ENCODE measurements at places on chromosomes 12 and 14. TPM values are rescaled to one million over a fixed set of nuclear protein-coding genes. Genes with fewer than 3 reads are reported as not detected.

DNA sequence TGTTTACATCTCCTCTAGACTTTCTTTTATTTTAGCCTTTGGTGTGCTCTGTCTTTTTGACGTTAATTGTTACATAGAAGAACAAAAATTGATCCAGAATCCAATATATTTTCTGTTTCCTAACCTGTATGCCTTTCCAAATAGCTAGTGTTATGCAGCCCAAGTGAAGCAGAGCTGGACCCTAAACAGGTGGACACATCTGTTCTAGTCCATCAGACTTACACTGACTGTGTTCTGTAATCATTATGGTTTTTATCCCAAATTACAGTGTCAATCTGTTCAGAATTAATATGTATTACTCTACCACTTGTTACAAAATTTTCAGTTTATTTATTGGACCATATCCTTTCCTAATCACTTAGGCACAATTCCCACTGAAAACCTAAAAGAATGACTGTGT lies 176.8 kb upstream of the FOXG1 start:
- H3K27me3 ChIP-seq = no peaks in the 10 kb centered on the region
- H3K27ac ChIP-seq = no peak overlapping the region
- no peaks in the 10 kb centered on the region for H3K36me3 ChIP-seq
- no peak for DNase-seq
- no peak overlapping the region for H3K4me3 ChIP-seq

DNA sequence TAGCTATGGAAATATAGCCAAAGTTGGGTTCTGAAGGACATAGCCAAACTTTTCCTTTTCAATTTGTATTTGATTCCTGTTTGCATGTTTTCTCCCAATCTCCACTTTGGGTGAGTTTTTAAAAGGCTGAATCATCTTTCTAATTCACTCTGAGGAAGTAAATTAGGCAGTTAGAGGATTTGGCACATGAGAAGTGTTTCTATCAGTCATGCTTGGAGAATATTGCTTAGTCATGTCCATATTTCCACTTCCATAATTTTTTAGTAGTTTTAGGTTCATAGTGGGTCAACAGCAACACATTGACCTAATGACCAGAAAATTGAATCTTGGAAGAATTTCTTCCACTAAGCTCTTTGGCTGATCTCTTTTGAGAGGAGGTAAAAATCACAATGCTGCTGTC lies 21.8 kb downstream of the IRAK3 start:
- H3K27ac ChIP-seq = no peak overlapping the region
- H3K4me1 ChIP-seq = peaks cover 7% of the 10 kb centered on the region
- H3K27me3 ChIP-seq = no peaks in the 10 kb centered on the region
- no peak for DNase-seq

- no peak within 1 kb of the TSS for H3K27ac ChIP-seq
- H3K4me3 ChIP-seq = peak within 1 kb of the TSS; percentile 68
- H3K36me3 ChIP-seq = peaks cover 5% of the 10 kb centered on the region
- peaks cover 18% of the 10 kb centered on the region for H3K4me1 ChIP-seq
- no peaks in the 10 kb centered on the region for H3K27me3 ChIP-seq
Measured at GRCh38 chr12:64390275-64390851, at the start of gene C12orf56. C12orf56 (minus strand) TSS chr12:64390758; CDS start chr12:64390565, 193 bp downstream.

TSPAN19 gene
- total RNA-seq = not detected

- H3K36me3 ChIP-seq = no peaks in the 10 kb centered on the region
- peaks cover 15% of the 10 kb centered on the region for H3K27me3 ChIP-seq
- no peak for DNase-seq
- no peak overlapping the region for H3K27ac ChIP-seq
- H3K4me3 ChIP-seq = no peak overlapping the region
- H3K4me1 ChIP-seq = peaks cover 12% of the 10 kb centered on the region
Measured at GRCh38 chr14:21543521-21543960, 17.4 kb upstream of the SALL2 start.

- H3K27me3 ChIP-seq = no peaks in the 10 kb centered on the region
- no peak overlapping the region for H3K27ac ChIP-seq
- no peak overlapping the region for H3K4me3 ChIP-seq
- peaks cover 4% of the 10 kb centered on the region for H3K36me3 ChIP-seq
Measured at GRCh38 chr12:45879363-45879895, 110.9 kb downstream of the SCAF11 start.

PLEKHG7 gene
- total RNA-seq = 2.5 TPM

GRCh38 chr12:2944401-2945047 lies 14.7 kb upstream of the TEAD4 start:
- H3K4me1 ChIP-seq = peaks cover 8% of the 10 kb centered on the region
- DNase-seq = peak; percentile 84
- no peak overlapping the region for H3K27ac ChIP-seq
- H3K27me3 ChIP-seq = no peaks in the 10 kb centered on the region
